ENCODE measurements at places on chromosomes 1 and 21.
A peak's percentile ranks its signal among the peaks of the same experiment; 100 is the strongest.

GRCh38 chr1:156540955-156541354 is 31.4 kb downstream of the IQGAP3 start:
- no peak for DNase-seq

- no peak for DNase-seq
Measured at GRCh38 chr1:109654519-109654918, 1.4 kb upstream of the GSTM4 start.

DNA sequence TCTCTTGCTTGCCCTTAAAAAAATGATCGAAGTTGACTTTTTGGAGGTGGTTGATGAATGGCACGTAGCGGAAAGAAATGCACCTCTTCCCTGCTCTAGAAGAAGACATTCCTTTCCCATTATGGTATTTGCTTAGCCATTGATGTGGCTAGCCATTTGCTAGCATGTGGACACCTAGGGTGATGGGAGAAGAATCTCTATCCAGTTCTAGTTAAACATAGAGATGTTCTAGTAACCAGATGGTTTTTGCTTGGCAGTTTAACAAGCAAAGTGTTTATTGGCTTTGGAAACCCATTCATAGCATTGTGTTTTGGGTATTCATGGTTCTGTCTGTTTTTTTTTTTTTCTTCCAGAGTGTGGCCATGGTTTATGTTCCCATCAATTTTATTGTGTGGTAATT is 78.9 kb downstream of the KCNJ6 start:
- DNase-seq = no peak

GRCh38 chr1:205346956-205347574 is 9.7 kb downstream of the KLHDC8A start:
- DNase-seq = no peak

DNA sequence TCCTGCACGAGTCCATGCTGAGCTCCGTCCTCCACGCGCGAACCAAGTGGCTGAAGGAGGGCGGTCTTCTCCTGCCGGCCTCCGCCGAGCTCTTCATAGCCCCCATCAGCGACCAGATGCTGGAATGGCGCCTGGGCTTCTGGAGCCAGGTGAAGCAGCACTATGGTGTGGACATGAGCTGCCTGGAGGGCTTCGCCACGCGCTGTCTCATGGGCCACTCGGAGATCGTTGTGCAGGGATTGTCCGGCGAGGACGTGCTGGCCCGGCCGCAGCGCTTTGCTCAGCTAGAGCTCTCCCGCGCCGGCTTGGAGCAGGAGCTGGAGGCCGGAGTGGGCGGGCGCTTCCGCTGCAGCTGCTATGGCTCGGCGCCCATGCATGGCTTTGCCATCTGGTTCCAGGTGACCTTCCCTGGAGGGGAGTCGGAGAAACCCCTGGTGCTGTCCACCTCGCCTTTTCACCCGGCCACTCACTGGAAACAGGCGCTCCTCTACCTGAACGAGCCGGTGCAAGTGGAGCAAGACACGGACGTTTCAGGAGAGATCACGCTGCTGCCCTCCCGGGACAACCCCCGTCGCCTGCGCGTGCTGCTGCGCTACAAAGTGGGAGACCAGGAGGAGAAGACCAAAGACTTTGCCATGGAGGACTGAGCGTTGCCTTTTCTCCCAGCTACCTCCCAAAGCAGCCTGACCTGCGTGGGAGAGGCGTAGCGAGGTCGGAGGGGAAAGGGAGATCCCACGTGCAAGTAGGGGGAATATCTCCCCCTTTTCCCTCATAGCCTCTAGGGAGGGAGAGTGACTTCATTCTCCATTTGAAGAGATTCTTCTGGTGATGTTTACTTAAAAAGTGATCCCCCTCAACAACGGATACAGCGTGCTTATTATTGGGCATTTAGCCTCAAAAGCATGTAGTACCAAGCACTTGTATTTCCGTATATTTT is 991 bp downstream of the PRMT6 start:
- peak; percentile 25 for DNase-seq

- DNase-seq = no peak
Measured at GRCh38 chr1:90074970-90075391, 80.1 kb downstream of the ZNF326 start.

- DNase-seq = peak; percentile 64
Measured at GRCh38 chr1:10867138-10867721, 70.8 kb upstream of the CASZ1 start.

- DNase-seq = peak; percentile 23
Measured at GRCh38 chr1:91884459-91885212, 1.3 kb downstream of the TGFBR3 start.

DNA sequence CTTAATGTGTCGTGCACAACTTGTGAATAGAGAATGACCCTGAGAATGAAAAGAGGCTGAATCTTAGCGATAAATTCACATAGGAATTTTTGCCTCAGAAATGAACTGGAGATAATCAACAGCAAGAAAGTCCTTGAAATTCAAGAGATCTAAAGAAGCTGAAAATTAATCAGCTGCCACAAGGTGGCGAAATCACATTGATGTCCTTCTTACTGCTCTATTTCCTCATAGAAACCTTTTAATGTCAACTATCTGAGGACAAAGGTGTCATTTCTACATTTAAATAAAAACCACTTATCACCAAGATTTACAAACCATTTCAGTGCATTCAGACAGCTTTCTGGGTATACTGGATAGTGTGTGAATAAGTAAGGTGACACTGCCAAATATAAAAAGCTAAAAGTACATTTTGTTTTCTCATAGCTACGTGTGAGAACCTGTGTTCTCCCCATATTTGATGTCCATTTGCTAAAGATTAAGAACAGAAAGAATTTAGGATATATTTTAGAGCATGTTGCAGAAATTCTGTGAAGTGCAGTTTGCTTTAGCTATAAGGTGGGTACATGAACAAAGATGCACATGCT is 485.3 kb upstream of the PTBP2 start:
- no peak for DNase-seq

GRCh38 chr21:18826562-18826961 is 423.0 kb upstream of the TMPRSS15 start:
- DNase-seq = no peak

GRCh38 chr1:156165083-156165482 is 11.7 kb downstream of the SEMA4A start:
- no peak for DNase-seq

DNA sequence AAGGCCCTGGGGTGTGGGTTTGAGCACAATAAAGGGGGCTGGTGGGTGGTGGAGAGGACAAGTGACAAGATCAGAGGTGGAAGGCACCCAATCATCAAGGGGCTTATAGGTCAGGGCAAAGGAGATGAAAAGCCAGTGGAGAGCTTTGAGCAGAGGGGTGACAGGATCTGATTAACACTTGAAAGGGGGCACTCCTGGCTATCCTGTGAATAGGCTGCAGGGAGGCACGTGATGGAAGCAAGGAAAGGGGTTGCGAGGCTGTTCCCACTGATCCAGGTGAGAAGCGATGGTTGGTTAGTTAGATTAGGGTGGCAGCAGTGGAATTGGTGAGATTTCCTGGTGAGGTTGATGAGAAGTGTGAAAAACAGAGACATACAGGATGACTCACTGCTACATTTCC is 80.6 kb downstream of the WLS start:
- DNase-seq = no peak

- no peak for DNase-seq
Measured at GRCh38 chr21:26064506-26064905, 106.1 kb downstream of the APP start.

Data from activated CD4-positive, alpha-beta T cell treated with anti-CD3 and anti-CD28 coated beads for 4 hours (primary cell).